Right lobe of liver (tissue), 6 donors: ENCODE measurements at places on chromosomes 4 and X. TPM values are rescaled to one million over a fixed set of nuclear protein-coding genes. Genes with fewer than 3 reads are reported as not detected.

SPATA4 gene
- total RNA-seq: not detected

ETNPPL gene
- 16.6 TPM for total RNA-seq

RBM47 gene
- total RNA-seq: 52.1 TPM

SPANXN4 gene
- total RNA-seq: not detected

GCNA gene
- 0.69 TPM for total RNA-seq

- no peak overlapping the region for H3K27ac ChIP-seq
- H3K4me3 ChIP-seq: no peak overlapping the region
- no peak for DNase-seq
- no peaks in the 10 kb centered on the region for H3K36me3 ChIP-seq
- H3K4me1 ChIP-seq: no peaks in the 10 kb centered on the region
Observed at GRCh38 chrX:13304052-13304451, 15.8 kb downstream of the ATXN3L start.

DNA sequence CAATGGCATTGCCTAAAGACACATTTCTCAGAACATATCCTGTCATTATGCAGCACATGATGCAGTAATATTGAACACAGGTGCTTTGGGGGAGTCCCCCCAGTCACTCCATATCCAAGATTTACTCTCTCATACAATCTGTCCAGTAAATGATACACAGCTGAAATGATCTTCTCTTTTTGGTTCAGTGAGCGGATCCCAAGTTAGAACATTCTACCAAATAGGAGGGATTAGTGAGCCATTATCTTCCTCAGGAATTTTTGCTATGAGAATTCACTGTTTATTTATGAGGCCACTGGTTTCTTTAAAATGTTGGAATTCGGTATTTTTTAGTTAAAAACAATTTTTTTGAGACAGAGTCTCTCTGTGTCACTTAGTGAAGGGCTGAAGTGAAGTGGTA is 96.5 kb downstream of the TRAPPC11 start:
- no peak for DNase-seq
- H3K27me3 ChIP-seq: no peaks in the 10 kb centered on the region
- H3K4me3 ChIP-seq: no peak overlapping the region
- no peaks in the 10 kb centered on the region for H3K4me1 ChIP-seq

- no peak overlapping the region for H3K4me3 ChIP-seq
- no peaks in the 10 kb centered on the region for H3K4me1 ChIP-seq
- no peak for DNase-seq
- H3K27ac ChIP-seq: no peak overlapping the region
Observed at GRCh38 chr4:142282870-142283431, 563.1 kb downstream of the INPP4B start.

DNA sequence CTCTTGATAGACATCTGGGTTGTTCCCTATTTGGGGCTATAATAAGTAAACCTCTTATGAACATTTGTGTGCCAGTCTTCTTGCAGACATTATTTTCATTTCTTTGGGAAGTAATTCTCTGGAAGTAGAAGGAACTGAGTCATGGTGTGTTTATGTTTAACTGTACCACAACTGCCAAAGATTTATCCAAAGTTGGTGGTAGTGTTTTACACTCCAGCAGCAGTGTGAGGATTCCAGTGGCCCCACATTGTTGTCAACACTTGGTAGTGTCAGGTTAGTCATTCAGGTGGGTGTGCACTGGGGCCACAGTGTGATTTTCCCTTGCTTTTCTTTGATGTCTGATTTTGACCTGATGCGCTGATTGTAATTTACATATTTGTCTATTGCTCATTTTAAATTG is 5.0 kb upstream of the UVSSA start:
- H3K36me3 ChIP-seq: peaks cover 9% of the 10 kb centered on the region
- no peaks in the 10 kb centered on the region for H3K27me3 ChIP-seq
- H3K27ac ChIP-seq: no peak overlapping the region
- no peak for DNase-seq
- H3K4me1 ChIP-seq: no peaks in the 10 kb centered on the region

DNA sequence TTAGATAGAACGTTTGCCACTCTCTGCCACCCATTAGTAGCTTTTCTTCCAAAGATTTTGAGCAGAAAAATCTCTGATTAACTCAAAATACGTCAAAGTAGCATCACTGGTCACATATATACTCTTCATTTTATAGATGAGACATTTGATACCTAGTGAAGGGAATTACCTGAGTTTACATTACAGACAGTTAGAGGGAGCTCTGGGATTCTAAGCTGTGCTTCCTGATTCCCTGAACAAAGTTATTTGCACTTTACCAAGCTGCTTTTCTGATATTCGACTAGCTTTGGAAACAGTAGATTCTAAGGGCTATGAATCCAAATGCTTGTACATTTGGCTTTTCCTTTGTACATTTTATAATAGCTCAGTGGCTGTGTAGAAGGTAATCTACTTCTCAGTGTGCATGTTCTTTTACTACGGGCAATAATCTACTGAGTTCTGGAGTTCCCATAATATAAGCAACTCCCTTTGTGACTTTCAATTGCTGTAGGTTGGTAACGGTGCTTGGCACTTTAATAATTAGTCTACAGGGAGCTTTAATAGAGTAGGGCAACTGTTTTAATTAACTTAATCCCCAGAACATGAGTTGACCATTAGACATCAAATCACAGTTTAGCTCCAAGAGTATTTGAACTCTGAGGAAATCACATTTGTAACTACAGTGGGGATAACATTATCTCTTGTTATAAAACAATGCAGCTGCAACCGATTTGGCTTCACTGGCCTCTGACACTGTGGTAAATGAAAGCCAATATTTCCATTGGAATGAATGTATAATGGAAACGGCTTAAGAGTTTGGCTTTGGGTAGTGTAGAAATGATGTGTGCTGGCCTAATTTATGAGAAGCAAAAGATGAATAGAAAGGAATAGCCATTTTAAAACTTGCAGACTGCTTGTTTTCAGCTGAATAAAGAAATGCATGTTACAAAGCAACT is 1602.4 kb downstream of the STIM2 start:
- no peak overlapping the region for H3K4me3 ChIP-seq
- H3K36me3 ChIP-seq: no peaks in the 10 kb centered on the region
- DNase-seq: no peak
- no peaks in the 10 kb centered on the region for H3K27me3 ChIP-seq
- H3K4me1 ChIP-seq: no peaks in the 10 kb centered on the region
- no peak overlapping the region for H3K27ac ChIP-seq

DNA sequence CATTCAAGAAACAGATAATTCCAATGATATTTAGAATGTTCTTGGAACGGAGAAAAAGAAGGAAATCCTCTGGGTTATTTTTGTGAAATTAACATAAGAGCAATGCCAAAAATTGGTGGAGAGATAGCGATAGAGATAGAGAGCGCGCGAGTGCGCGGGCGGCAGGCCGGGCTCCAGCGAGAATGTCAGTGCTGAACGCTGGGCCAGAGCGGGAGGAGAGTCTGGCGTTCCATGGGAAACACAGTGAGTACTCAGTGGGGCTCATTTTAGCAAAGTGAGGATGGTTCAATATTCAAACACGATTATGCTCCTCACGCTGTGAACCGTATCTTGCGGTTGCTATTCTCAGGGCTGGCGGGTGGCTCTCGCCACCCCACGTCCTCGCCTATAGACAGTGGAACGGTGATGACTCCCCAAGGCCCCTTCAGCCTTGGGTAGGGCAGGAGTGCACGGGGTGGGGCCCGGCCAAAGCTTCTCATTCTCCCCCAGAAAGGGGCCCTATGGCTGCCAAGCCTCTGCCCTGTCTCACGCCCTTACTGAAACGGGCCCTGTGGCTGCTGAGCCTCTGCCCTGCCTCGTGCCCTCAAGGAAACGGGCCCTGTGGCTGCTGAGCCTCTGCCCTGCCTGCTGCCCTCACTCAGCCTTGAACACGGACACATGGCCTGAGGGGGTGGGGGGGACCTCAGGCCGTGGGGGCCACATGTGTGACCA is 16.9 kb downstream of the CPLX1 start:
- DNase-seq: peak; percentile 31
- no peak overlapping the region for H3K4me3 ChIP-seq
- no peaks in the 10 kb centered on the region for H3K36me3 ChIP-seq
- no peaks in the 10 kb centered on the region for H3K27me3 ChIP-seq

DNA sequence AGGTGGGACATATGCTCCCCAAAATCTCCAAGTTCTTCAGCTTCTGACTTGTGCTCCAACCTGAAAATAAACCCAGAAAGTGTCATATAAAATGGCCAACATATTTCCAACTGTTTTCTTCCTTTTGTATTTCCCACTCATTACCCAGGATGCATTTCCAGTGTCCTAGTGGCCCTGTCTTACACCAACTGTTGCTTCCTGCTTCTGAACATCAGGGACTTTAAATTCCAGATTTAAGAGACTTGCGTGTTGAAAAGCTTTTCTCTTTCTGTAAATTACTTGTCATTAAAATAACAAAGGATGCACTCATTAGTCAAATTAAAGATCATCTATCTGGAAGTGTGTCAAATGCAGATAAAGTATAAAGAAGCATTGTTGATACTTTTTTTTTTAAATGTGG is 19.9 kb downstream of the MID1 start:
- no peak overlapping the region for H3K4me3 ChIP-seq
- no peak overlapping the region for H3K27ac ChIP-seq
- H3K27me3 ChIP-seq: no peaks in the 10 kb centered on the region
- no peak for DNase-seq
- no peaks in the 10 kb centered on the region for H3K4me1 ChIP-seq

DNA sequence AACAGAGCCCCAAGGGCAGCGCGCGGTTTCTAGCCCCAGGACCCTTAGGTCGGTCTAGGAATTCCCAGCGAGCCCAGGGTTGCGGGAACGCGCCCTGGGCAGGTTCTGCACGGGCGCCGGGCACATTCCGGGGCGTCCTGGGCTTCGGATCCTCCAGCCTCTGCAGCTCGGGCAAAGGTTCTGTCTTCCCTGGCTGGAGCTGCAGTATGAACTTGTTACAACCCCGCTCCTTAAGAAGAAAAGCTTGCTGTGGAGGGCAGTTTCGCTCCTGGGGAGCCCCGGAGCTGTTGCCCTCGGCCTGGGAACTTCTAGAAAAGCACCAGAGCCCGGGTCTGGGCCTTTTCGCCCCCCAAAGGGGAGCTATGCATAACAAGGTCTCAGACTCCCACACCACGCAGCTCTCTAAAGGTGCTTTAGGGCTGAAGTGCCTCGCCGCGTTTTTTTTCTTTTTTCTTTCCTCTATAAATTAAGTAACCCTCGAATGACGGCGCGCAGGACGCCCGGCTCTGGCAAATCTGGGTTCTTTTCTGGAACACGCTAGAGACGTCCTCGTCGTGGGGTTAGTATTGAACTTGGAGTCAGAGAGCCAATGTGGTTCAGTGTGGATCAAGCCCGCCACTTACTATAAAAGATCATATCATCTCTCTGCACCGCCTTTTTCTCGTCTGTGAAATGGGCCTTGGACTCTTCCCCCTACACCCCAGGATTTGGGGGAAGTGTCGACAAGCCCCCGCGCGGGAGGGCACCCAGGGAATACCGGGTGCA is 5.7 kb downstream of the MSX1 start:
- H3K4me3 ChIP-seq: no peak overlapping the region
- peaks cover 4% of the 10 kb centered on the region for H3K27me3 ChIP-seq

DNA sequence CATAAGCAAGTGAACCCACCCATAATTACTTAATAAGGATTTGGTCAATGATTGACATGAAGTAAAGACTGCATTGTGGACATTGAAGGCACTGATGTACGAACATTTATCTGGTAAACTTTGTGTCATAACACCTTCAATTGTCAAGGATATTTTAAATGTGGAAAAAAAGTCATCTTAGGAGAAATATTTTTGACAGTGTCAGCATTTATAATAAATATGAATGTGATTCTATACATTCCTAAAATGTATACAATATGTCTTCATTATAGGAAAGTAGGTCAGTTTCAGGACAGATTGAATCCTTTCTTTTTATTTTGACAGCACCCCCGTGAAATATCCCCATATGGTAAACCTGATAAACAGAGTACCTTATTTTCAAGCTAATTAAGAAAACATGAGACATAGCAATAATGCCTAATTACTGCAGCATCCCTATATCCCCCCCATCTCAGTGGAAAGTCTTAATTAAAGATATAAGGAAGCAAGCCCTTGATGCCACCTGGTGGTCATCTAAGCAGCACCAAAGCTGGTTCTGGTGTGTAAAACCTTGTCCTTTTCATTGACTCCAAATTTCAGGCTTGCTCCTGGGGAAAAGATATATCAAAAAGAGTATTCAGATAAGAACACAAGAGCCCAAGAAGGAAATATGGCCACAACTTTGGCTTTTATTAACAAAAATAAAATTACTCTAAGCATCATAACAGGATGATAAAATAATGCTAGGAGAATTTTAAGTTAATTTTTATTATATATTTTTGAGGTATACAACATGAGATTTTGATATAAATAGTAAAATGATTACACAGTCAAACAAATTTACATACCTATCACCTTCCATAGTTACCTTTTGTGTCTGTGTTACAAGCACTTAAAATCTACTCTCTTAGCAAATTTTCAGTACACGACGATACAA is 379.7 kb downstream of the TLL1 start:
- no peak for DNase-seq
- no peaks in the 10 kb centered on the region for H3K36me3 ChIP-seq
- no peaks in the 10 kb centered on the region for H3K27me3 ChIP-seq
- H3K4me1 ChIP-seq: no peaks in the 10 kb centered on the region

GRCh38 chr4:155392481-155393184 is 15.9 kb upstream of the MAP9 start:
- H3K4me1 ChIP-seq: no peaks in the 10 kb centered on the region
- no peak overlapping the region for H3K4me3 ChIP-seq
- no peaks in the 10 kb centered on the region for H3K36me3 ChIP-seq
